ENCODE measurements at places on chromosomes 12 and 14.

GRCh38 chr12:76782526-76782925, 18.6 kb downstream of the ZDHHC17 start:
- no peak for DNase-seq

DNA sequence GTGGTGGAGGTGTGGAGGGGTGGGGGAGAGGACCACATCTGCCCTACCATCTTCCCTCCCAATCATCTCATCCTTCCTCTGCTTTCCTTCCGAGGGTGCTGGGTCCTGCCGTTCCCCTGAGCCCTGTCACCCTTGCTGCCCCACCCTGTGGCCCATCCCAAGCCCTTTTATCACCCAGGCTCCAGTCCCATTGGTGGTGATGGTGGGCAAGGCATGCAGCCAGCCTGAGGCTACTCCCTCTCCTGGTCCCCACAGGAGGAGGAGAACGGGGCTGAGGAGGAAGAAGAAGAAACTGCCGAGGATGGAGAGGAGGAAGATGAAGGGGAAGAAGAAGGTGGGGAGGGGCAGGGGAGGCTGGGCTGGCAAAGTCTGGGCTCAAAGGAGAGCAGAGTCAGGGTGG, 2.7 kb upstream of the LAG3 start:
- DNase-seq = no peak

DNA sequence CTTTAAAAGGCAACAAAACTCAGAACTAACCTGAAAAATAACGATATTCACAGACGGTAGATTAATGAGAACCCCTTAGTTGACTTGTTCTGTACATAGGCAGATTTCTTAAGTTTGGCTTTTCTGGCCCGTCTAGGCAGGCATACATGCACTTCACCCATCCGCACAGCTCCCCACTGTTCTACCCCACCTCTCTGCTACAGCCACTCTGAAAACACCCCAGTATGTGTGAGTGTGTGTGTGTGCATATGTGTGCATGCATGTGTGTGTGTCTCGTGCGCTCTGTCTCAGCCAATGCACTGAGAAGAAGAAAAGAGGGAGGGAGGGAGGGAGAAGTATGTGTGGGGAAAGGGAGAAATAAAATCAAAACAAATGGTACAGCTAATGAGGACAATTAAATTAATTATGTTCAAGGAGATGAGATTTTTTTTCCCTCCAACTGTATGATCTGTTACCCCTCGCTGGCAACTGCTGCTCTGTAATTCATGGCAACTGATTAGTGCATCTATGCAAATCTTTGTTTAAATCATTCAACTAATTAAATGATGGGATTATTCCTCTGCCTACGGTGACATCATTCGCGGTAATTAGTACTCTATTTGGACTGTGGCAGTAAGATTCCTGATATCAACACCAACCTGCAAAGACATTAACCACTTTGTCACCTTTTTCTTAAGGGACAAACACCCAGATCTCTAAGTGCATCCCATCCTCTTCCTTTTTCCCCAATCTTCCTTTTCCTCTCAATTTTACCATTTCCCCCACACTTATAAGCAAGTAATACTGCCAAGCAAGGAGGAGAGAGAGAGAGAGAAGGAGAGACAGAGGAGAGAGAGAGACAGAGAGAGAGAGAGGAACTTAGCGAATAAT, 2.2 kb upstream of the LMO3 start:
- no peak for DNase-seq

DNA sequence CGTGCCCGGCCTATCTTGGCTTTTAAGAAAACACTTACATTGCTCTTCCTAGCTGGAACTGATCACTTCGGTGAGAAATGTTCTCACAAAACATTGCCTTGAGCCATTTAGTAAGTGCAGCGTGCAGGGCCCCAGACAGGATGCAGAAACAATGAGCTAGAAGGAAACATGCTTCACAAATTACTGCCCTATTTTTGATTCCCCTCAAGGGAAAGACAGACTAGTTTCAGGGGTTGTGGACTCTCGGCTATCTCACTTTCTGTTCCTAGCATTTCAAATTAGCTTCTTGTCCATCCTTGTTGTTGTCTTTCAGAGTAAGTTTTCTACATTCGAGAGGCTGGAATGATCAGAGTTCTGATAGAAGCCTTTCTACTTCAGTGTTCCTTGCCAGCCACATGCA, 21.6 kb downstream of the TGFB3 start:
- DNase-seq = no peak
